ENCODE measurements at places on chromosomes 6 and 20.

- DNase-seq: no peak
Measured at GRCh38 chr20:59150821-59151251, 12.8 kb upstream of the ZNF831 start.

DNA sequence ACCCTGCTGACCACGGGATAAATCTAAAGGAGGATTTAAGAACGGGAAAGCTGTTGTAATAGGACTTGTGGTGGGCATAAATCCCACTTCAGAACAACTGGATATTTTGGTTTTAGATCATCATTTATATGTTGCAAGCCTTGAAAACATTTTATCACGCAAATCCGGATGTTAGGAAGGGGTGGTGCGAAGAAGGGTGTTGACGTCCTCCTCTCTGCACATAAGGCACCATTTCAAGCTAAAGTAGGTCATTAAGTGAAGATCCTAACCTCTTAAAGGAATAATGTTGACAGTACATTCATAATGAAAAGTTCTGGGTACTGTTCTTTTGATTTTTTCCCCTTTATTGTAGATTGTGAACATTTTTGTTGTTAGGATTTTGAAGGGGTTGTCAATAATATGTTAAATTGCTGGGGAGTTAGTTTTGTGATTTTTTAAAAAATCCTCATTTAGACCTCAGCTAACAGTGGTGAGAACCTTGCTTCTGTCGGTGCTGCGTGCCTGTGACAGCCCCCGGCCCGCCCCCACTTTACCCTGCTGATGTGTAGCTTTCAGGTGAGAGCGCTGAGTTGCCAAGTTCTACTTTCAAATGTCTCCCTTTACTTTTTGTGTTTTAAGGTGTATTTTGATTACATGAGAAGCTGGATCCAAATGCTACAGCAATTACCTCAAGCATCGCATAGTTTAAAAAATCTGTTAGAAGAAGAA is 88.8 kb downstream of the MAP3K4 start:
- no peak for DNase-seq

GRCh38 chr6:21664314-21665109 is 71.0 kb downstream of the SOX4 start:
- no peak for DNase-seq

DNA sequence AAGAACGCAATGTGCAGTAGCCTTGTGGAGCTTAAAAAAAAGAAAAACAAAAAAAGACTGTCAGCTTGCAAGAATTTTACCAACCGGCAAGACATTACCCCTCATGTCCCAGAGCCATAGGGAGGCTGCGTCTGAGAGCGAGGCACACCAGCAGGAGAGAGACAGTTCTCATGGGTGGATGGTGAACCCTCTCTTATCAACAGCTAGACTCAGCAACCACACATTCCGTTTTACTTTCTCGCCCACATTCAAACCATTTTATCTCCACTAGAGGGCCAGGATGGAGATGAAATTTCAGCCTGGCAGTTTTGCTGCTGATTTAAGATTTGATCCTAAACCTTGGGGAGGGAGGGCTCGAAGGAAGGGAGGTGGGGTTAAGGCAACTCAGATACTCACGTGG is 247.0 kb downstream of the ATXN1 start:
- peak; percentile 62 for DNase-seq

GRCh38 chr20:41534170-41534569 is 84.0 kb downstream of the CHD6 start:
- no peak for DNase-seq

GRCh38 chr6:42378536-42378935 is 73.2 kb downstream of the TRERF1 start:
- DNase-seq: no peak

DNA sequence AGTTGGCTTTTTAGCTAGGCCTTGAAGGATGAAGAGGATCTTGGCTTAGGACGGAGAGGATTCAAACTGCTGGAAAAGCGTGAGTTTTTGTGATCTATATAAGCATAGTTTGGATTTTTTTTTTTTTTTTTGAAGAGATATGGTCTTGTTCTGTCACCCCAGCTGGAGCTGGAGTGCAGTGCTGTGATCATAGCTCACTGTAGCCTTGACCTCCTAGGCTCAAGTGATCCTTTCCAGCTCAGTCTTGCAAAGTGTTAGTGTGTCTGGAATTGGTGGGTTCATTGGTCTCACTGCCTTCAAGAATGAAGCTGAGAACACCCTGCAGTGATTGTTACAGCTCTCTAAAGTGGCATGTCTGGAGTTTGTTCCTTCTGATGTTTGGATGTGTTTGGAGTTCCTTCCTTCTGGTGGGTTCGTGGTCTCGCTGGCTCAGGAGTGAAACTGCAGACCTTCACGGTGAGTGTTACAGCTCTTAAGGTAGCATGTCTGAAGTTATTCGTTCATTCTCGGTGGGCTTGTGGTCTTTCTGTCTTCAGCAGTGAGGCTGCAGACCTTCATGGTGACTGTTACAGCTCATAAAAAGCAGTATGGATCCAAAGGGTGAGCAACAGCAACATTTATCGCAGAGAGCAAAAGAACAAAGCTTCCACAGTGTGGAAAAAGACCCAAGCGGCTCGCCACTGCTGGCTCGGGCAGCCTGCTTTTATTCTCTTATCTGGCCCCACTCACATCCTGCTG is 37.5 kb upstream of the NUP153 start:
- DNase-seq: no peak

GRCh38 chr6:125699591-125699990 is 49.8 kb upstream of the HEY2 start:
- no peak for DNase-seq

GRCh38 chr6:156729248-156729647 is 47.9 kb upstream of the ARID1B start:
- no peak for DNase-seq

- DNase-seq: peak; percentile 87
Measured at GRCh38 chr6:34237722-34238584, 1.3 kb downstream of the HMGA1 start.

- no peak for DNase-seq
Measured at GRCh38 chr6:45724511-45724910, 291.1 kb downstream of the CLIC5 start.

DNA sequence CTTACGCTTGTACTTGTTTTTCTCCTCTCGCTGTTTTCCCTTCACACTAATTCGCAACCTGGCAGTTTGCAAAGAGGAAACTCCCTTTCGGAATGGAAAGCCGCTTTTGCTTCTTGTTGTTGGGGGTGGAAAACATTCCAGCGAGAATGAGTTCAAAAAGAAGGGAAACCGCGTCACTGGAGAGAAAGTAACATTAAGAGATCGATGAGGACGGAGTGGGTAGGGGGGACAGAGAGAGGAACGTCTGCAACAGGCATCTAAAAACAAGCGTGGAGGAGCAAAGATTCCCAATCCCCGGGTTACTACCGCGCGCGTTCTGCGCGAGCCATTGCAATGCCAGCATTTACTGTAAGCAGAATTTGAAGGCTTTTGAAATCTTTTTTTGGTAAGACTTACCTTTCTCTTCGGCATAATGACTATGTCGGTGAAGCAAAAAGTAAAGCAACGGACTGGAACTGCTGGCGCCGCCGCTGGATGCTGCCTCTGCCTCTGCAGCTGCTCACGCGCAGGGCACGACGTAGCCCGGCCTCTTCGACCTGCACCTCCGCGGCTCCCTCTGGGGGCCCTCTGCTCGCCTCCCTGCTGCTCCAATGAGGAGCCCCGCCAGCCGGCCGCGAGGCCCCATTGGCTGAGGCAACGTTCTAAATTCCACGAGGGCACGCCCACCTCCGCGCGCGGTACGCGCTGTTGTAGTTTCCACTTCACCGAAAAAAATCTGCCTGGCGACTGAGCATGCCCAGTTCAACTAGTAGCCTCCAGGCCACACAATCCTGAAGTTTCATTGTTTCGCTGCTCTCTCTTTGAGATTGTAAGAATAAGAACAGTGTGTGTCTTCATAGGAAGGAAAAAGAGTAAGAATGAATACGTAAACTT is at the start of gene HMGN3:
HMGN3 (minus strand) TSS at position 533 of the 873 bp plus-strand sequence.
- peak; percentile 96 for DNase-seq

DNA sequence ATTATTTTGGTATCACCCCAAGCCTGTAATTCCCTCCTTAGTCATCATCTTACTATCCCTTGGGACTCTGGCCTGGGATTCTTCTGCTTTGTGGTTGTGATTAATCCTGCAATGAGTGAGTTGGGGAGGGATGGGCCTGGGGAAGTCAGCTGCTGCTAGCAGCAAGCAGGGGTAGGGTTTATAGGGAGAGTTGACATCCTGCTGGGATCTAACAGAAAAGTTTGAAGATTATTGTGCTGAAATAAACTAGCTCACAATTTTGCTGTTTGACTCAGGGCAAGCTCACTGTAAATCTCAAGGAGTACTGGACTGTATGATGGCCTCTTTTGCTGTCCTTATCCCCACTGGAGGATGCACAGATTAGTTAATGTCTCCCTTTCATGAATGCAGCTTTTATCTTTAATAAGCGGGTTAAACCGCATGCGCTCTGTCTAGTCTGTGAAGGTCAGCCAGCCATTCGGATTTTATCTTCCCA is 83.4 kb downstream of the JARID2 start:
- DNase-seq: no peak

DNA sequence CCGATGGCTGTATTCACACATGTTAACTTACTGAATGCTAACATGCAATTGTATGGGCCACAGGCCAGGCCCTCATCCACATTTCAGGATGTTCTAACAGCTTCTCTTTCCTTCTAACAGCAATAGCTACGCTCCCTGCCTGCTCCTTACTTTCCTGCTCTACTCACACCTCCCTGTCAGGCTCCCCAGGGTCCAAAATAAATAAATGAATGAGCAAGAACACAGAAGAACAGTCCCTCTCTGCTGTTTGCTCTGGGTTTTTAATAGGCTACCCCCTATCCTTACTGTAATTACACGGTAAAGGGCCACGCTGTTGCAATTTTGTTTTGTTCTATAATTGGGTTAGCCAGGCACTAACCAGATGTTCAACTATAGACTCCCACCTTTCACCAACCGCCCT is 135.6 kb downstream of the GMDS start:
- no peak for DNase-seq

GRCh38 chr6:155248008-155249001 is 15.5 kb upstream of the CLDN20 start:
- DNase-seq: peak; percentile 50

- no peak for DNase-seq
Measured at GRCh38 chr6:45185403-45186251, 142.5 kb upstream of the RUNX2 start.

DNA sequence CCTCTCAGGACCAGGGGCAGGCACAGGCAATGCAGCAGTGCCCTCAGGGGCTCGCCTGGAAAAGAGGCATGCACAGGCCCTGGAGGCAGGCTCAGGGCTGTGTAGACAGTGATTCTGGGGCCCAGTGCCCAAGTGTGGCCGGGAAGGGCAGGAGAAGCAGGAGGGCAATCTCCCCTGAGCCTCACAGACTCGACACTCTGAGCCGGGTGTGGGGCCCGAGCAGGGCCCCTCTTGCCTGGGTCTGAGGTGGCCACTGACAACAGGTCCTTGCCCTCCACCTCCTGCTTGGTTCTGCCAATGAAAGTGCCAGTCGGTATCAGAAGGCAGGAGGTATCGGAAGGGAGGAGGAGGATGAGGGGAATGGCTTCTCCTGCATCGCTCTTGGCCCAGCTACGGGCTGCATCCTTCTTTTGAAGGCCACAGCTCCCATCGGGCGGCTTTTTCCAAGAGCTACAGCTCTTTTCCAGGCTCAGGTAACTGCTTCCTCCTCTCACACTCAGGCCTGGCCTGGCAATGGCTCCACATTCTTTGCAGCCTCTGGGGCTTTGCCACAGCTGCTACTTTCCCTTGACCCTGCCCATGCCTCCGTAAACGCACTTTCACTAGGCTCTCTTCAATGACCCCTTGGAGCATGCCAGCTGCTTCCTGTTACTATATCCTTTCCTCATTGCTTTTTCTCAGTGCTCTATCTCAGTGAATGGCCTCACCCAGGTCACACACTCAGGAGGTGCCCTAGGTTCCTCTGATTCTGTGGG is 24.5 kb downstream of the GABRR2 start:
- no peak for DNase-seq

GRCh38 chr6:74577619-74578018 is 628.2 kb downstream of the COL12A1 start:
- DNase-seq: no peak

GRCh38 chr6:7143476-7143974 is 35.8 kb downstream of the RREB1 start:
- DNase-seq: no peak

GRCh38 chr20:48807586-48808381 is 20.0 kb downstream of the PREX1 start:
- DNase-seq: no peak

DNA sequence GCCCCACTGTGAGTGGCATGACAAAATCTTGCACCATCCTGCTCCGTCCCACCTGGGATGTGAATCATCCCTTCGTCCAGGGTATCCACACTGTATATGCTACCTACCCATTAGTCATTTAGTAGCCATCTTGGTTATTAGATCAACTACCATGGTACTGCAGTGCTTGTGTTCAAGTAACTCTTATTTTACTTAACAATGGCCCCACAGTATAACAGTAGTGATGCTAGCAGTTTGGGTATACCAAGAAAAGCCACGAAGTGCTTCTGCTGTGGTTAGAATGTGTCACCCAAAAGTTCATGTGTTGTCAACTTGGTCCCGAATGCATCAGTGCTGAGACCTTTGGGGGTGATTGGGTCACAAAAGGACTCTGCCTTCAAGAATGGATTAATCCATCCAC is 11.7 kb downstream of the OSER1 start:
- peak; percentile 72 for DNase-seq

DNA sequence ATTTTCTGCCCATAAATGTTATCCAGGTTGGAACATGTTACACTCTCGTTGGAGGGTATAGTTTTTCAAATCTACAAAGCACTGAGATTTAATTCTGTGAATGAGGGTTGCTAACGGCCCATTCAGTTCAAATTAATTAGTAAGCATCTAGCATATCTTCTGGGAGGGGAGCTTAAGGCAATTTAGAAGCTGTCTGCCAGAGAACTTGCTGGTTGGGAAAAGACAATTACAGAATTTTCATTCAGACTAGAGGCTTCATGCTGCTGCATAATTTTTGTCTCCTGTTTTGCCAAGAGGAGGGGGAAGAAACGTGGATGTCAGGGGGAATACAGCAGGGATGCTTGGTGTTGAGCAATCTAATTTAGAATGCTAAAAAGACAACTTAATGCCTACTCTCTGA is 268.3 kb upstream of the FAM83B start:
- DNase-seq: no peak

DNA sequence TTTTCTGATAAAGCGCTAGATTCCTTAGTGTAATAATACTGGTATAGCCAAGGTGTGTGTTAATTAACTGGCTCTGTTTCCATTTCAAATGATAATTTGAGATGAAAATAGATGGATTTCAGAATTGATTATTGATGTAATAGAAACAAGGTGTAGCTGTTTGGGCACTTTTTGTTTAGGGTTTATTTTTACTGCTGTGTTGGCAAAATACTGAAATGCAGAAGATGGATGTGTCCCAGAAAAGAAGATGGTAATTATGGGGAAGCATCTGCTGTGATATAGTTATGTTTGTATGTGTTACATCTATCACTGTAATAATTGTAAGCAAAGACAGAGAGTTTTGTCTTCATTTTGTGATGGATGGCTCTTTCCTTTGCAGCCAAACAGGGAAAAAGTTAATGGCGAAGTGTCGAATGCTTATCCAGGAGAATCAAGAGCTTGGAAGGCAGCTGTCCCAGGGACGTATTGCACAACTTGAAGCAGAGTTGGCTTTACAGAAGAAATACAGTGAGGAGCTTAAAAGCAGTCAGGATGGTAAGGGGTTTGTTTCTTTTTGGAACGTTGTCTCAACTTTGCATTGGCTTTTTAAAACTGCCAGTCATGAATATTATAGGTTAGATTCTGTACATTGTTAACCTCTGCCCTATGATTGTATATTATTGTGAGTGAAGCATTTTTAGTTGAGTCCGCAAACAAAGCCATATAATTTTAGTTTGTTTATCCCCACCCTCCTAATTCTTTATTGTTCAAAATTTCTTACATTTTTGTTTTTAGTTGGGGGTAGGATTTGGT is 8.6 kb upstream of the ACAT2 start:
- no peak for DNase-seq

- DNase-seq: no peak
Measured at GRCh38 chr6:167162591-167162990, 4.8 kb upstream of the GPR31 start.

Measured in activated CD4-positive, alpha-beta T cell treated with anti-CD3 and anti-CD28 coated beads, Interleukin-2, Interleukin-6, amounts not matched to agents 100 ng/mL and 50 ng/mL, durations not matched to agents 16 hours and 8 hours (primary cell).